Epithelial cell of proximal tubule (primary cell): ENCODE measurements at places on chromosomes 2 and 18.

- no peak for DNase-seq
These were observed 42.8 kb downstream of the ATOH8 start for GRCh38 chr2:85796341-85797262.

DNA sequence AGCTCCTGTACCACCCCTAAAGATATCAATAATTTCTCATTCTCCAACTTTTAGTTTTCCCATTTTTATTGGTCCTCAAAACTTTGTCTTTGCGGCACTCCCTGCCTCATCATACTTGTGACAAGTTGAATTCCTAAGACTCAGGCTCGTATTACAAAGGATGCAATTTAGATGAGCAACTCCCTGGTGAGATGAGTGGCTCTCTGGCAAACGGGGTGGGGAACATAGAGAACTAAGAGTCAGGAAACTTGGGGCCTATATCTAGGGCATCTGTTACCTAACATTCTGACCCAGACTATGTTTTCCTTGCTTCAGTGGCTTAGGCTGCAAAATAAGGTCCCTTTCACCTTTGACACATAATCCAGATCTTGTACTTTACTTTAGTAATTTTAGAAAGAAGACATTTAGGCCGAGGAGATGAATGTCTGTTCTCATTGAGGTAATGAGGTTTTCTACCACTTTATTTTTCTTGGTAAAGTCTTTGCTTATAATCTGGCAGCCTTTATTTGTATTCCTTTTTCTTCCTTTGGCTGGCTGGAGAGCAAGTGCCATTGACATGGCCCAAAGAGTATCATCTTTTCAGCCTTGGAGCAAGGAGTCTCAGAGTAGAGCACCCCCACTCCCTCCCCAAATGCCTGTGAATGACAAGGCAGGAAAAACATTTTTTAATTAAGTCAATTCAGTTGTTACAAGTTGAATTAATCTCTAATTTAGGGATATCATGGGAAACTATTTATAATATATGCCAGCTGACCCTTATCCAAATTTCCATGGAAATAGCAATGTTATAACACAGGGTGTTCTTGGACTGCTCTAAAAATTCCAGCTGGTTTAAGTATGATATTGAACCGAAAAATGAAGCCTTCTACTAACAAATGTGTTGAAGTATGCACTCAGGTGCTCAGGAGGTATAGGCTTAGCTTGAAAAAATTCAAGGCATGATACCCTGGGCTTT is 15.2 kb downstream of the TSPYL6 start:
- DNase-seq = no peak

DNA sequence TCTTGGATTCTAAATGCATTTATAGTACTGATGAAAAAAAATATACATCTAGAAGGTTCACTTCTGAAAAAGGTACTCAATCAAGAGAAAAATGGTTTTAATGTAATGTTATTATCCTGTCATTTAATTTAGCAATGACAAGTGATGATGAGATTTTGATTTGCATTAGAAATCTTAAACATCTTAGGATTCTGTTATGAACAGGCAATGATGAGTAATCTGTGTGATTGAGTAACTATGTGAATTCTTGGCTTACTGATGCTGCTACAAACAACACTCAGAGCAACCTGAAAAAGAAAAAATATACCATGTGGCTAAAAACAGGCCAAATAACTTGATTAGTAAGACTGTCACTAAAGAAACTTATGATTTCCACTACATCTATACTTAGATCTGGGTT is 30.1 kb downstream of the RBKS start:
- DNase-seq = peak; percentile 74

DNA sequence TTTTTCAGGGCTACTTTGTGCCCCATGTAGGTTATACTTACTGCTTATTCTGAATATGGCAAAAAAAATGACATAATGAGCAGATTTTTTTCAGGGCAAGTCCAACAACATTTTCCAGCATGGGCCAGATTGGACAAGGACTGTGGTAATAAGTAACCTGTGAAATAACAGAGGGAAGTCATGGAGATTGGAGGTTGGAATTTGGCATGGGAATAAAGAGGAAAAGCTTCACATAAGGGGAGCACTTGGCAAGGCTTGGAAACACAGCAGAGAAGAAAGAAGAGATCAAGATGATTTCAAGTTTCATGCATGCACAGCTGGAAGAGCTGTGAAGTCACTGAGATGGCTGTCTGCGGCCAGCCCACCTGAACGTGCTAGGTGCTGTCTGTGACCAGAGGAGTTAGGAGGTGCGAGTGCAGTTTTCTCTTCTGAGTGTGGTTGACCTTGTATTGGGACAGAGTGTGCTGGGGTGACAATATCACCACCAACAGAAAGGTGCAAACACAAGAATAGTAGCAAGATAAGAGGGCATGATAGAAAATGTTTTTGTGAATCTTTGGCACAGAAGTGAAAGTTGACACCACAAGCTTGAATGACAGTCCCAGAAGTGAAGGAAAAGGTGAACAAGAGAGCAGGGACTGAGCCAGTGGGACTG is 71.1 kb upstream of the DSC1 start:
- DNase-seq = no peak

- DNase-seq = no peak
These were observed 23.3 kb downstream of the KLF7 start for GRCh38 chr2:207142461-207142860.

DNA sequence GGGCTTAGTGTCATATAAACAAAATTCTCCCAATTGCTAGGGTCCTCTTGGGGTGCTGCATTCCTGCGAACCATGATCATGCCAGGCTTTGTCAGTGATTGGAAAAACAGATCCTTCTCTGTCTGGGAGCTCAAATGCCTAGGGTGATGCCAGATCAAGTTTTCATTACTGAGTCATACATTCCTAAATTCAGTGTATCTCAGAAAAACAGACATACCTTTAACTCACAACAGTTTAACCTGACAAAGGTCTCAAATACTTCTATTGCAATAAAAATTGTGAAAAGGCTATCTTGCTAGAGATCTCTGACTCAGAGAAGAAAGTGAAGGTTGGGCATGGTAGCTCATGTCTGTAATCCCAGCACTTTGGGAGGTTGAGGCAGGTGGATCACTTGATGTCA is 86.9 kb downstream of the SH3YL1 start:
- DNase-seq = no peak

DNA sequence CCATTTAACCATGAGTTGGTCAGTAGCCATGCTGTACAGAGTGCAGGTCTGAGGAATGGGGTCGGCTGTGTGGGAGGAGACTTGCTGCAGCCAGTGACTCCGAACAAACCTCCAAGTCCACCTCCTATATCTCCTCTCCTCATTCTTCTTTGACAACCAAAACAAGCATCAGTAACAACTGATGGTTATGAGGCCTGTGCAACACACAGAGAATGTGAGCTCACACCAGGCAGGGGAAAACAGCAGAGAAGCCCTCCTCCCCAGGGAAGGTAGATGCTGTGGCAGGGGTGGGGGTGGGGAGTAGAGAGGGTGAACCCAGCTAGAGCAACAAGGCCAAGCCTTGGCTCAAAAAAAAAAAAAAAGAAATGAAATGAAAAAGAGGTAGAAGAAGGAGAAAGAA is 12.3 kb upstream of the CNGA3 start:
- no peak for DNase-seq

GRCh38 chr2:215633360-215633759 is 197.5 kb upstream of the FN1 start:
- no peak for DNase-seq

GRCh38 chr2:168568476-168569267 is 112.6 kb downstream of the CERS6 start:
- no peak for DNase-seq

- DNase-seq = no peak
These were observed 31.8 kb upstream of the GREB1L start for GRCh38 chr18:21210278-21210677.

- no peak for DNase-seq
These were observed 22.0 kb downstream of the BABAM2 start for GRCh38 chr2:27912512-27912911.

- no peak for DNase-seq
These were observed 1225.6 kb downstream of the LRP1B start for GRCh38 chr2:140905083-140905781.

DNA sequence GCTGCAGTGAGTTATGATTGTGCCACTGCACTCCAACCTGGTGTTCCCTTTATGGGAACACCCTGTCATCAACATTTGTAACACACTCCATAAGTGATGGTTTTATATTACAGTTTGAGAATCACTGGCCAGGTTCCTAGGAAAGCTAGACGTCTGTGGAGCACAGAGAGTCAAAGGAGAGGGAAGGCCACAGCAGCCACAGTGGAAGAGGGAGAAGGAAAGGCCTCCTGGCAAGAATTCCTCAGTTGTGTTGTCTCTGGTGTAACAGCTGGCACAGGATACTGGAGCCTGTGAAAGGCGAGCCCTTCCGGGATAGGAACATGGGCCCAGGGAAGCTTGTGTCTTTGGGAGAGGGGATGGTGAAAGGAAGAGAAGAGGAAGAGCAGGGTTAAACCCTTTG is 360.5 kb upstream of the PIK3C3 start:
- no peak for DNase-seq

- no peak for DNase-seq
These were observed 105.4 kb upstream of the SPRED2 start for GRCh38 chr2:65537651-65538385.

DNA sequence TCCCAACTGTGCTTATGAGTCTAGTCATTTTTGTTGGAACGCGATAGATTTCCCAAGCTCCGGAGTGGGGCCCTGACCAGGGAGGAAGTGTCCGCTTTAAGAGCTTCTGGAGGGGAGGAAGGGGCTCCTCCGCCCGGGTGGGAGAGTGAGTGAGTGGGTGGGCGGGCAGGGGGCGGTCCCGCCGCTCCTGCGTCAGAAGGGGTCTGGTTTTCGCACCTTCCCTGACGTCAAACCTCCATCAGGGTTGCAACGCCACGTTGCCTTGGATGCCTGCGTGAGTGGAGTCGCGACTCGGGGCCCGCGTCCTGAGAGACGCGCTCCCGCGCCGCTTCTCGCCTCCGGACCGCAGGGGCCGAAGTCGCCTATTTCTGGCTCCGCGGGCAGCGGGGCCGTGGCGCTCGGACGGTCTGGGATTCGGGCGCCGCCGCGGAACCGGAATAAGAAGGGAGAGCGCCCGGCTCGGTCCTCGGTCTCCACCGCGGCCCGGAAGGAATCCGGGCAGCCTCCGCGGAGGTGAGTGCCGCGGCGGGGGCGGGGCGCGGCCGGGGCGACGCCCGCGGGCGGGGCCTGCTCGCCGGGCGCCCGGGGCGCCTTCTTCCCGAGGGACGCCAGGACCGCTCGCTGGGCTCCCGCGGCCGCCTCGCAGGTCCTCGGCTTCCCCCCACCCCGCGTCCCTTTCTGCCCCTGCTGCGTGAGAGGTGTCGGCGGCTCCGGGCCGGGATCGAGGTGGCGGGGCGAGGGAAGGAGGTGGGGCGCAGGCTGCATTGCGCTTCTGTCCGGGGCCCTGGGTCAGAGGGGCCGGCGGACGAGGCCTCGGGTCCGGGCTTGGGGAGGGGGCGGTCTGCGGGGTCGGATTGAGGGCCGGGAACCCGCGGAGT is at the start of gene ZDBF2:
ZDBF2 (plus strand) TSS at position 230 of the 878 bp plus-strand sequence. CDS start 7,187 bp downstream, outside the sequence.
- no peak for DNase-seq

- no peak for DNase-seq
These were observed 30.1 kb downstream of the ARHGAP28 start for GRCh38 chr18:6759579-6759978.

DNA sequence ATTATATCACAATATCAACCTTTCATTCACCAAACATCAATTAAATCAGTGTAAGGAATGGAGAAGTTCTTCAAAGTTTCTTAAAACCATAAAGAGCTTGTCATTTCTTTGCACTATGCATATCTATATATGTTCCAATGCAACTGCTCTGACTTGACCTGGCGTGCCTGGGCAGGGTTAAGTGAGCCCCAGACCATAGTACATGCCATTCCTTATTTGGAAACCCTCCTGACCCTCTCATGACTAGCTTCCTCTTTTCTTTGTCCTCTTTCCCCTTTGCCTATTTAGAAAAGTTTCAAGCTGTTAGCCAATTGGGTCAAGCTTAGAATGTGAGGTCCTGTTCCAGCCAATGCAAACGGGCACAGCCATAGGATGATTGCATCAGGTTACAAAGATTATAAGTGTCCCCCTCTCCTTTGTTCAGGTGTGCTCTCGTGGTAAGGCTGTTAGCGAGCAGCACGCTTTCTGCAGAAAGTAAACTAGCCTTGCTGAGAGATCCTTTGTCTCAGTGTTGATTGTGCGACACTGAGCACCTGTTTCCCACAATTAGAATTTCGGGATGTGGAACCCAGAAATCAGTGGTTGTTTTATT is 78.2 kb upstream of the UXS1 start:
- no peak for DNase-seq

DNA sequence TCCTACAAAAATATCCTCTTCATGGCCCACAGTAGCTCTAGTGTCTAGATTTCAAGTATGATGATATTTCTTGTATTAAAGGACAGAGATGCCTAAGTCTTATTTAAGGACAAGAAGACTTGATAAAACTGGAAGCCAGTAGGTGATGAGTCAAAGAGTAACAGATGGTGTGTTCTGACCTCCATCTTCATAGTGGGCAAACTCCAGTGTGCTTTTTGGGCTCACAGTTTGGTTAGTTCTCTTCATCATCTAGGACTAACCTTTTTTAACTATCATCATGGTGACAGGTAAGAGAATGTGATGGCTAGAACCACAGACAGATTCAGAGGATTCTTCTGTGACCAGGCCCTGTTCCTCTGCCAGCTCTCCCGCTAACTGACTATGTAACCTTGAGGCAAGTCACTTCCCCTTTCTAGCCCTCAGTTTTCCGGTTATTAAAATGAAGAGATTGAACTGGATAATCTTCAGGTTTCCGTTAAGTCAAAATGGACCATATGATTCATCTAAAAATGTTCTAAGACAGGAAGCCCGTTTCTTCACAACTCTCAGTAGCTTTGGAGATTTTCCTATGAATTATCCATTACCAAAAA is 140.3 kb upstream of the RASGRP3 start:
- no peak for DNase-seq

DNA sequence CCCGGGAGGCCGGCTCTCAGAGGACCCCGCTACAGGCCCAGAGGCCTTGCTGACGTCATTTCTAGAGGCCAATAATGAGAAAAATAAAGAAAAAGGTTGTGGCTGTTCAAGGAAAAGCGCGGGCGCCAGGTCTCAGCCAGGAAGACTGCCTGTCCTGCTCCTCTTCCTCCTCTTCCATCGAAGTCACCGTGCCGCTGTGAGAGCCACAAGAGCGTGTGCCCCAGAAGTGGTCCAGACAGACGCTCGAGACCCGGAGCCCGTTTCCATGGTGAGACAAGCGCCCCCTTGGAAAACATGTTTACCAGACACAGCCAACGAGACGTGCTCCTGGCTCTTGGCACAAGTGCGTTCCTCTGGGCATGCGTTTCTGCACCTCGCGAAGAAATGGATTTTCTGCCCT is 210.5 kb downstream of the HDAC4 start:
- DNase-seq = no peak

- no peak for DNase-seq
These were observed 1693.4 kb upstream of the SLC39A10 start for GRCh38 chr2:193963472-193964119.
